Iris pigment epithelial cell (primary cell): ENCODE measurements at places on chromosomes 12 and 14.

DNA sequence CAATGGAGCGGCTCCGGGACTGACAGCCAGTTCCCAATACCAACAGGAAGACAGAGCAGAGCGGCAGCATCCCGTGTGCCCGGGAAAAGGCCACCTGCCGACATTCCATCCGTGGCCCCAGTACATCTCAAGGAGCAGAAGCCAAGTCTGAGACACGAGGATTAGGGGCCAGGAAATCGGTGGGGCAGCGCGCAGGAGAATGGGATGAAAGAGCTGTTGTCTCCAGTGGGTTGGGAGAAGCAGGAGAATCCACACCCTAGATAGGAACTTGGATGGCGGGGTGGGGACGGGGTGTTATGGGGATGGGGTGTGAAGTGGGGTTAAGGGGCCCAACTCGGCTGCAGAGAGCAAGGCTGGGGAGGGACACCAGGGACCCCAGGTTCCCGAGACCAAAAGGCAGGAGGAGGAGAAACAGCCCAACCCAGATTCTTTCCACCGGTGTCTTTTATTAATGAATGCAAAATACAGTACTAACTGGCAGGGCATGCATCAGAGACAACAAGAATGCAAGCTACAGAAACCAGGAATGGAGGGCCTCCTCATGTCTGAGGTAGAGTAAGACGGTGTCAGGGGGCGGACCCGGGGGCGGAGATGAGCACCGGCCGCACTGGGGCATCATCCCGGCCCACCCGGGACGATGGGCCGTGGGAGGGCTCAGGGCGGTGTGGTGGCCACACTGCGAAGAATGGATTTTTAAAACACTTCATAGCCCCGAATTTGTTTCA is 50.3 kb downstream of the BEGAIN start:
- no peak for DNase-seq

GRCh38 chr14:61553730-61554641 is 141.3 kb upstream of the HIF1A start:
- peak; percentile 98 for DNase-seq

- no peak for DNase-seq
Observed at GRCh38 chr12:103401421-103401820, 94.3 kb downstream of the C12orf42 start.

DNA sequence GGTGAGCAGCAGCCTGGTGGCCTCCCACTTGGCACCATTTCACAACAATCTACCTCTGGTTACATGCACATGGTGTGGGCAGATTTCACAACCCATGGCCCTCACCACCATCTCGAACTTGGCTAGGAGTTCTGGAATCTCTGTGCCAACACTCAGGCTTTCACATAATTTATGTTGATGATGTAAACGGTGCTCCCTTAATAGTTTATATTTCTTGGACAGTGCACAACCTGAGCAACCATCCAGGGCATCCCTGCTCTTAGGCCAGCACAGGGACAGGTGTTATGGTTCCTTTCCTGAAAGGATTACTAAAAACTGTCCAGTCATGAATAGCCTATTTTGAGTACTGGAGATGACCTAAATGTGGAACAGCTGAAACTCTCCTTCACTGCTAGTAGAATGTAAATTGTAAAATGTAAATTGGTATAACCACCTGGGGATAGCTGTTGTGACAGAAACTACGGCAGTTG is 28.6 kb downstream of the ABCB9 start:
- DNase-seq, result no peak

GRCh38 chr14:72779679-72780078 is 114.2 kb downstream of the DPF3 start:
- no peak for DNase-seq
